Bone marrow (tissue), 2 donors: ENCODE measurements at places on chromosomes 16 and 17.

DNA sequence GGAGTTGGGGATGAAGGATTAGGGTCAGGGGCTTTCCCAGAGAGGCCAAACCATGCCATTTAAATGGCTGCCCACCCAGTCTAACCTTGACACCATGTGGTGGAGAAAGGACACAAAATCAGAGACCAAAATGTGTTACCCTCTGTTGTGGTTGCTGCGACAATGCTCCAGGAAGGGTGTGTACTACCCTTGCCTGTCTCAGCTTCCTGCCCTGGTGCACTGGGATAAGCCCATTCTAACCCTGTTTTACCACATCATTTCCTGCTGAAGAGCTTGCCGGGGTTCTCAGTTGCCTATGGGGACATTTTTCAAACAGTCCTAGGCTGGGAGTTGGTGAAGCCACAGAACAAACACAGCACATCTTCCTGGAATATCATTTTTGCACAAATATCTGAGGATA, 4.9 kb downstream of the OR4D1 start:
- DNase-seq: peak; percentile 69

DNA sequence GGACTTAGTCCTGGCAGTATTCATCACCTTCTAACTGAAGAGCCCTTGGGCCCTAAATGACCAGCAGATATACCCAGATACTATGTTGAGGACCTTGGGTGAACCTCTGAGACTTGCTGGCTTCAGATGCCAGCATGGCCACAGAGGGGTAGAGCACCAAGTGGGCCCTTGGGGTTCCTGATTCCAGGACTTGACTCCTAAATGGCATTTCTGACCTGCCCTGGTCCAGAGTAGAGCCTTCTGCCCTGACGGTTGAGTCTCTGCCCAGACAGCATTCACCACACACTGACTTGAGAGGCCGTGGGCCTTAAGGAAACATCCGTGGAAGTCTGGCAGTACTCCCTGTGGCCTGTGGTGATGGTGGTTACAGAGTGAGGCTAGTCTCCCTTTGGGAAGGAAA, 2.8 kb upstream of the APPBP2 start:
- DNase-seq: no peak

GRCh38 chr17:40522961-40523310, 21.5 kb upstream of the TNS4 start:
- no peak for DNase-seq

DNA sequence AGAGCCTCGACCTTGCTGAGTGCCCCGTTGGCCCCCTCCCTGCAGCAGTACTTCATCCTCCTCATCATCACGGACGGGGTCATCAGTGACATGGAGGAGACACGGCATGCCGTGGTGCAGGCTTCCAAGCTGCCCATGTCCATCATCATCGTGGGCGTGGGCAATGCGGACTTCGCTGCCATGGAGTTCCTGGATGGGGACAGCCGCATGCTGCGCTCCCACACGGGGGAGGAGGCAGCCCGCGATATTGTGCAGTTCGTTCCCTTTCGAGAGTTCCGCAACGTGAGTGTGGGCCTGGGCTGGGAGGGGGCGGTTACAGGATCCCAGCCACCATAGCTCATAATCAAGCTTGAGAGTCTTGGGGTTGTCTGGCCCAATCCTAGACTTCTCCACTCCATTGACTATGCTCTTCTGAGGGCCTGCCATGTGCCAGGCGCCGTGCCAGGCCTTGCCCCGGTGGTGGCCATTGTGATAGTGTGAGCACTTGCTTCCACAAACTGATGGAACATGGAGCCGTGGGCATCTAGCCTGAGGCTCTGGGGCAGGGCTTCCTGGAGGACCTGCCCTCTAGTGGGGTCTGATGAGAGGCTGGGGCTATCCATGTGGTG, 39.7 kb downstream of the PSME3IP1 start:
- no peak for DNase-seq

- no peak for DNase-seq
Observed at GRCh38 chr17:81434072-81434471, 38.8 kb downstream of the BAHCC1 start.

GRCh38 chr16:68608330-68608729, 36.8 kb upstream of the CDH3 start:
- DNase-seq: no peak

DNA sequence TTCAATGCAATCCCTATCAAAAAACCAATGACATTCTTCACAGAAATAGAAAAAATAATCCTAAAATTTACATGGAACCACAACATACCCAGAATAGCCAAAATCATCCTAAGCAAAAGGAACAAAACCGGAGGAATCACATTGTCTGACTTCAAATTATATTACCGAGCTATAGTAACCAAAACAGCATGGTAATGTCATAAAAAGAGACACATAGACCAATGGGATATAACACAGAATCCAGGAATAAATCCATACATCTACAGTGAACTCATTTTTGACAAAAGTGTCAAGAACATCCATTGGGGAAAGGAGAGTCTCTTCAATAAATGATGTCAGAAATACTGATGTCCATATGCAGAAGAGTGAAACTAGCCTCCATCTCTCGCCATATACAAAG, 105.8 kb upstream of the CORO6 start:
- DNase-seq: no peak

DNA sequence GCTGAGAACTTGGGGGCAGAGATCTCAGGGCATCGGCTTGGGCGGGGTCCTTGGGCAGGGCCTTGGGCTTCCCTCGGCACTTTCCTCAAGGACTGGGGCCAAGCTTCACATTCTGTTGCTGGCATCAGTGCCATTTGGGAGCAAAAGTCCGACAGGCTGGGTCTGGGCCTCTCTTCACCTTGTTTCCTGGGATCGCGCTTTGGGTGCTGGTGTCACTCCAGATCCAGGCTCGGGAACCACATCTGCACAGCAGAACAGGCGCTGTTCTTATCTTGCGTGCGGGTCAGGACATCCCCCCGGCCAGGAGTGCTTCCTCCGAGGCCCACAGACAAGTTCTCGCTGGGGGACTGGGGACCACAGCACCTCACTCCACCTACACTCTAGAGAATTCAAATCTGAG, 31.1 kb upstream of the CDH15 start:
- DNase-seq: no peak

DNA sequence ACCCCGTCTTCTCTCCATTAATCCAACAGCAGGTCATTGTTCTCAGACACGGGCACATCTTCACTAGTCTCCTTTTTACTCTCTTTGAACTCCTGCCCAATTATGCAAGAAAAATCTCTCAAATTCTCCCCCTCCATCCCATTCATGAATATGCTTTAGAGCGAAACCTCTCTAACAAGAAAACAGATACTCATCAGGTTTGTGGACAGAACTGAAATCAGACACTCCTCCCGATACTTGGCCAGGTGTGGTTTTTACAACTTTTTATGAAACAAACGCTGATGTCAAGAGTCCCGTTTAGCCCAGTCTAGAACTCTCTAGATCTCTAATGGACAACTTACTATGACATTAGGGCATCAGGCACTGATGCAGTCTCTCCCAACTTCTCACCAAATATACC, 40.9 kb downstream of the PIK3R5 start:
- no peak for DNase-seq

GRCh38 chr17:56739776-56740175, 93.9 kb downstream of the C17orf67 start:
- DNase-seq: no peak

- no peak for DNase-seq
Observed at GRCh38 chr16:17313793-17314547, 156.8 kb downstream of the XYLT1 start.

DNA sequence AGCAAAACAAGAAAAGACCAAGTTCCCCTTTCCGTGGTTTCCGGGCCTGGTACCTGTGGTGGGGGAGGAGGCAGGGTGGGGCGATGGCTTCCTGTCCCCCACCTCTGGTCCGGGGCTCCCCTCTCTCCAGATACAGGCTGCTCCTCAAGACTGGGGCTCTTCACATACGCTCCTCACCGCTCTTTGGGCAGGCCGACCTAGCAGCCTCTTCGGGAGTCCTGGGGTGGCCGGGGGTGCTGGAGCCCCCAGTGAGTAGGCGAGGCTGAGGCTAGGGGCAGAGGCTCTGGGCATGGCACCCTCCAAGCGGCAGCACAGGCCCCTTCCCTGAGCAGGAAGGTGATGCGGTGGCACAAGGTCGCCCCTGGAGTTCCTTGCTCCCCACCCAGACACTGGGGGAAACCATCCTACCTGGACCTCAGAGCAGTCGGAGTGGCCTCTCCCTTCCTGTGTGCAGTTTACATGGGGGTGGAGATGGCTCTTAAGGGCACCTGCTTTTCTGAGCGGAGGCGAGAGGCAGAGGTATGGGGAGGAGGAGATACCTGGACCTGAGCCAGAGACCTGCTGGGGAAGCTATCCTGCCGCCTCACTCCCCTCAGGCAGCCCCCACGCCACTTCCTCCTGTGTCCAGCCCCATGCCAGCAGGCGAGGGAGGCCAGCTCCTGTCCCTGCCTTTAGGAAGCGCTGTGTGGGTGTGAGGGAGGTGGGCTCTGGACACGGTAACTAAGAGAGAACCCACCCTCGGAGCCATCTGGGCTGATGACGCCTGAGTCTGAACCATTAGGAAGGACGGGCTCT, 891 bp downstream of the CORO1A start:
- peak; percentile 25 for DNase-seq

- DNase-seq: no peak
Observed at GRCh38 chr16:27724482-27725235, 174.7 kb downstream of the KATNIP start.

- no peak for DNase-seq
Observed at GRCh38 chr17:42553161-42553818, 567 bp downstream of the HSD17B1 start.

DNA sequence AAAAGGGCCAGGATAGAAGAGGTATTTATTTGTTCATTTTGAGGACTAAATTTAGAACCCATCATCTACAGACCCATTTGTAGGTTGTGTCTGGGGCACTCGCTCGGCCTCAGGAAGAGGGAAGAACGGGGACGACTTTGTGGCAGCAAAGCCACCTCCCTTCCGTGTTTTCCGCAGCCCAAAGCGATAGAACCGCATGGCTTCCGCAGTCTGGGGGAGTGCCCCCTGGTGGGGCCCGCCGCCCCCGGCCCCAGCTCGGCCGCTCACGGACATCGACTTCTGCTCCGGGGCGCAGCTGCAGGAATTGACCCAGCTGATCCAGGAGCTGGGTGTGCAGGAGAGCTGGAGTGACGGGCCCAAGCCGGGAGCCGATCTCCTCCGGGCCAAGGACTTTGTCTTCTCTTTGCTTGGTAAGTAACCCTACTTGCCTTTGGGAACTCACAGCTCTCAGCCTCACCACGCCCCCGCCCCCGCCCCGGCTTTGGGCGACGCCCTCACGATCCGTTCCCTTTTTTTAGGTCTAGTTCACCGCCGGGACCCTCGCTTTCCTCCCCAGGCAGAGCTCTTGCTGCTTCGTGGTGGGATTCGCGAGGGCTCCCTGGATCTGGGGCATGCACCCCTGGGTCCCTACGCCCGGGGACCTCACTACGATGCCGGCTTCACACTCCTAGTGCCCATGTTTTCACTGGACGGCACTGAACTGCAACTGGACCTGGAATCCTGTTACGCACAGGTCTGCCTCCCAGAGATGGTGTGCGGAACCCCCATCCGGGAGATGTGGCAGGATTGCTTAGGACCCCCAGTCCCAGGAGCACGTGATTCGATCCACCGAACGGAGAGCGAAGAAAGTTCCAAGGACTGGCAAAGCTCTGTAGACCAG, 681 bp downstream of the TMEM102 start:
- peak; percentile 31 for DNase-seq

GRCh38 chr16:54286366-54287130, at the start of gene IRX3:
TSS of gene IRX3 (minus strand) at chr16:54286787. CDS start at chr16:54286050, 737 bp downstream.
- DNase-seq: peak; percentile 66

GRCh38 chr17:57484081-57484666, 227.9 kb downstream of the MSI2 start:
- DNase-seq: no peak

DNA sequence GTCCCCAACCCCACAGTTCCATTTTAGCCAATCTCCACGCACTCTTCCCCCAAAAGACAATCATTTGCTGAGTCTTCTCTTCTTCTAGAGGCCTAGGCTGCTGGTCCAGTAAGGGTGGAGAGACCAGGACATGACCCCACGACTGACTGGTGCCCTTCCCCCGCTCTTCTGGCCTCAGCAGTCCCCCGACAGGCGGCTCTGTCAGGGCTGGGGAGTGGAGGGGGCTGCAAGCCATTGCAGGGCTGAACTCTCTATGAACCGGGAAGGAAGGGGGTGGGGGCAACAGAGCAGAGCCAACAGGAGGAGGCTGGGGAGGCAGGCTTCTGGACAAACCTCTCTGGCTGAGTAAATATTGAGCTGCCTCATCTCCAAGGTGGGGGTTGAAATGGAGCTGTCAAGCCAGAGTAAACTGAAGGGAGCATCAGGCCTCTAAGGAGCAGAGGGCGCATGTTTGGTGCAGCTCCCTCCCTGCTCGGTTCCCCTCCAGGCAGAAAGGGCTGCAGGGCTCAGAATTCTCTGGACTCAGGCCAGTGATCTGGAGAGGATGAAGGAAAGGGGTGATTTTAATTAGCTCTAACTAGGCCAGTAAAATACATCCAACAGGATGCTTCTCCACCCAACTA, 8.7 kb downstream of the HOXB1 start:
- no peak for DNase-seq

DNA sequence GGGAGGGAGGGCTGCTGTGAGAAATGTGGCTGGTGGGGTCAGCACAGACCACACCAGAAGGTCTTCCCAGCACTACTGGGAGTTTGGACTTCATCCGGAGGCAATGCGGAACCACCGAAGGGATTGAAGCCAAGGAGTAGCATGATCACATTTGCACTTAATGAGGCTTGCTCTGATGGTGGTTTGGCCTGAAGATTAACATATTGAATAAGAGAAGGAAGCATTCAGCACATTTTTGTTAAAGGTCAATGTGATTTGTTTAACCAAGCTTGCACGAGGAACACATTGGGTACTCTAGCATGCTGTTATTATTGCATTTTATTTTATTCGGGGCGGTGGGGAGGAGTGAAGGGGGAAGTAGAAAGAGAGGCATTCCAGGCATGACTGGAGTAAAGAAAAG, 378.6 kb downstream of the UTP18 start:
- no peak for DNase-seq

DNA sequence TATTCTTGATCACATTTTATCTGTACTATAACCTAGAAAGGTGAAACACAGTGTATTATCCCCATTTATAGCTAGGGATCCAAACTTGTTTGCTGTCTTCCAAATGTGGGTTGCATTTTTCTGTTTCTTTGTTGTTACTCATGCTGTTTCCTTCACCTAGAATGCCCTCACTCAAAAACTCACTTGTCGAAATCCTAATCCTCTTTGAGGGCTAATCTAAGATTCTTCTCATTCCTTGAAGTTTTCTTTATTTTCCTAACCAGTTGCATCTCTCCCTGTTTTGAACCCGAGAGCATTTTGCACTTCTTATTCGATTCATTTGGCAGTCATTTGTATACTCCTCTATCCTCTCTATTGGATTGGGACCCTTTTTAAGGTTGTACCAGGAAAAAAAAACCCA, 9.6 kb downstream of the CALCOCO2 start:
- no peak for DNase-seq

DNA sequence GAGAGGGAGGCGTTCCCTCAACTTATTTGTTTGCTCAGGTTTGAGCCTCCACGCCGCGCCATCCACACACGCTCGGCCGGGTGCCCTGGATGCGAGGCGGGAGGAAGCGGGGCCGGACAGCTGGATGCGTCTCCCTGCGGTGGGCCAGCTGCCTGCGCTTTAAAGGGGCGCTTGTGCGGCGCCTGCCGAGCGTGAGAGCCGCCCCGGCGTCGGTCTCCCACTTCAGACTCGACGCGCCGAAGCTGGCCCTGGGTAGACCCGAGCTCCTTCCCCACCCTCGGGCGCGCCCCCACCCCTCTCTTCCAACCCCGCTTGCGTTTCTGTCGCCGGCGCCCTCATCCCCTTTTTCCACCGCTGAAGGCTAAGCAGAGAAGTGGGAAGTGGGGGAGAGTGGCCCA, 527 bp upstream of the CHAD start:
- DNase-seq: no peak

GRCh38 chr17:74015990-74016389, 187.5 kb upstream of the RPL38 start:
- no peak for DNase-seq
